ENCODE measurements at places on chromosomes 12 and 14.

- no peak for DNase-seq
Measured at GRCh38 chr12:8913702-8914032, 642 bp upstream of the PHC1 start.

DNA sequence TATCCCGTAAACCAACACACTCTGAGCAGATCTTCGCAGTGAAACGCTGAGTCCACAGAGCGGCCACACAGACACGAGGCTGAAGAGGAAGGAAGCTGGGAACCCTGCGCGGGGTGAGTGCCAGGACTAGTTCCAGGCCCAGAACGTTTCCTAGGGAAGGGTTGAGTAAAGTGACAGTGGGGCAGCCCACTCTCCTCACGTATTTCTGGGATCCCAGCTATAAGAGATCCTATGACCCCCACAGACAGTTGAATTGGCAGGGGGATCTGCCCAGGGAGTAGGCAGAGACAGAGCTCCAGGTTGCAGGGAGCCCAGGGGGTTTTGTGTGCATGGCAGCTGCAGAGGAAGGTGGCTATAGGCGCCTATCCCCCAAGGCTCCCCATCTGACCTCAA lies 51.1 kb downstream of the GTF2A1 start:
- peak; percentile 60 for DNase-seq

- no peak for DNase-seq
Measured at GRCh38 chr12:54286042-54287030, 5.8 kb downstream of the HNRNPA1 start.

GRCh38 chr12:22256041-22256441 lies 78.5 kb downstream of the ST8SIA1 start:
- no peak for DNase-seq

- no peak for DNase-seq
Measured at GRCh38 chr14:74364271-74364880, 16.1 kb downstream of the VRTN start.

DNA sequence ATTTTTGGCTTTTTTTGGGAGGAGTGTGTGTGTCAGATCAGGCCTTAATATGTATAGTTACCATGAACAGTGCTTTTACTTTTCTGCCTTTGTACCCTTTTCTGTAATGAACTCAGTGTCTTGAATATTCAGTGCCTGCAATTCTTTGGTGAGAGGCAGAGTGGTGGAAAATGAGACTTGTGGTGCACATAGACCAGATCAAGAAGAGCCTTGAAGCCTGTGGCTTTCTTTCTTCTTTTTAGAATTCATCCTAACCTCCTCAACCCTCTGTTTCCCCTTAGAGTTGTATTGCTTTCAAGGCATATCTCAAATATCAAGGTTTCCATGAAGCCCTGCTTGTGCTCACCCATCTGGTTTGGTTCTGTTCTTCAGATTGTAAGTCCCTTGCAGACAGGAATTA lies 2.6 kb downstream of the YLPM1 start:
- DNase-seq = no peak

GRCh38 chr12:24979329-24979728 lies 30.4 kb upstream of the BCAT1 start:
- DNase-seq = peak; percentile 81

- DNase-seq = no peak
Measured at GRCh38 chr14:104262515-104263514, 124.4 kb downstream of the KIF26A start.

- DNase-seq = peak; percentile 37
Measured at GRCh38 chr14:23070262-23071129, 13.2 kb upstream of the CDH24 start.

DNA sequence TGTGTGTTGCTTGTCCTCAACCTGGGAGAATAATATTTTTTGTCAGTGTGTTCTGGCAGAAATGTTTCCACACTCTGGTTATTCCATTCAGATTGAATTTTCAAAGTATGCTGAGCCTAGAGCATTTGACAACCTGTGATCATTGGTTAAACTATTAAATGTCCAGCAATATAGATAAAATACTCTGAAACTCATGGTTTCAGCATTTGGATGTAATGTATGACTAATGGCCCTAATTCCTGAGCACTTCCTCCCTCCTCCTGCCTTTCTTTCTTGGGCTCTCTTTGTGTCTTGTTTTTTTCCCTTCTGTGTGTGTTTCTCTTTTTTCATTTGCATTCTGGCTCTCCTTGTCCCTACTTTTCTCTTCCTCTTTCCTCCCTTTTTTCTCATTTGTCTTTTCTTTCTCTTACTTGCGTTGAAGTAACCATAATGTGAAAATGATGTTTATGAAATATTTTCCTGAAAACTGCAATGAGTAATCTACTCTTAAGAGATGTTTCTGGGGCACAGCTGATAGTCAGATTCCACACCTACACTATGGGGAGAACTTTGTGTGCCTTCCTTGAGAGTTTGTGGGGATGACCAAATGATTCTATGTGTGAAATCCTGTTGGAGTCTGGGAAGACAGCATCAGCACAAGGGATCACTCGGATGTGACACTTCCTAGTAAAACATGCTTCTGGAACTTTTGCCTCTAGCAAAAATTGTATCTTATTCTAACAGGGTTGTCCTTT lies 74.6 kb downstream of the FRMD6 start:
- DNase-seq = no peak

DNA sequence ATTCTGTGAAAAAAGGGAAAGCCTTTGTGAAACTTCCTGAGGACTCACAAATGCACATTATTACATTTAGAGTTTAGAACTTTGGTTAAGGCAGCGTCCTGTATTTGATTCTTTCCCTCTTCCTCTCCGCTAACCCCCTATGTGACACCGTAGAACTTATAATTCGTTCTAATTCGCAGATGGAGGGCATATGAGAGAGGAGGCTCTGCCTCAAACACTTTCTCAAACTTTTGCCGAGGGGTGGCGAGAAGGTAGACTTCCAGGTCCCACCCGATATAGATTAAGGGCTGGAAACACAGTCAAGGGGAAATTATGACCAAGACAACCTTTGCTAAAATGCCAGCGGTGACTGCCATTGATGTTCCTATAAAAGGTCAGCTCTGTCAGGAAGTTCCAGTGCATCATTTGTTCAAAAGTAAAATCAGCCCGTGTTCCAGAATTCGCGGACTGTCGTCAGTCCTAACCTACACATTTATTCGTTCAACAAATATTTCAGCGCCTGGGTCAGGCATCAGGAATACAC lies 904 bp upstream of the PAPOLA start:
- DNase-seq = no peak

GRCh38 chr14:102760496-102761193 lies 16.6 kb upstream of the TRAF3 start:
- DNase-seq = peak; percentile 22

DNA sequence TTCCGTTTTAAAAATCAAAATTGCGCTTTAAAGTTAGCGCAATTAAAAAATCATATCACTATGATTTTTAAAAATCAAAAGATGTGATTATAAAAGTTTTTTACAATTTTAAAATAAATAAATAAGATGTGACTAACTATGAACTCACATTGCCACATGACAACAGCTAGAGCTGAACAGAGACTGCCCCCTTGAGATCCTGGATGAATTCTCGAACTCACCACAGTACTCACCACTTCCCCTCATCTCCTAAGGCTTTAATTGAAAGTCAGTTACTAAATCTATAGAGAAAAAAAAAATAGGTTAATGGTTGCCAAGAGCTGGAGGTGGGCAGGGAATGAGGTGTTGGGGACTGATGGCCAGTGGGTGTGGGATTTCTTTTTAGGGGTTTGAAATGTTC lies 384.2 kb downstream of the ZFP36L1 start:
- DNase-seq = peak; percentile 58

DNA sequence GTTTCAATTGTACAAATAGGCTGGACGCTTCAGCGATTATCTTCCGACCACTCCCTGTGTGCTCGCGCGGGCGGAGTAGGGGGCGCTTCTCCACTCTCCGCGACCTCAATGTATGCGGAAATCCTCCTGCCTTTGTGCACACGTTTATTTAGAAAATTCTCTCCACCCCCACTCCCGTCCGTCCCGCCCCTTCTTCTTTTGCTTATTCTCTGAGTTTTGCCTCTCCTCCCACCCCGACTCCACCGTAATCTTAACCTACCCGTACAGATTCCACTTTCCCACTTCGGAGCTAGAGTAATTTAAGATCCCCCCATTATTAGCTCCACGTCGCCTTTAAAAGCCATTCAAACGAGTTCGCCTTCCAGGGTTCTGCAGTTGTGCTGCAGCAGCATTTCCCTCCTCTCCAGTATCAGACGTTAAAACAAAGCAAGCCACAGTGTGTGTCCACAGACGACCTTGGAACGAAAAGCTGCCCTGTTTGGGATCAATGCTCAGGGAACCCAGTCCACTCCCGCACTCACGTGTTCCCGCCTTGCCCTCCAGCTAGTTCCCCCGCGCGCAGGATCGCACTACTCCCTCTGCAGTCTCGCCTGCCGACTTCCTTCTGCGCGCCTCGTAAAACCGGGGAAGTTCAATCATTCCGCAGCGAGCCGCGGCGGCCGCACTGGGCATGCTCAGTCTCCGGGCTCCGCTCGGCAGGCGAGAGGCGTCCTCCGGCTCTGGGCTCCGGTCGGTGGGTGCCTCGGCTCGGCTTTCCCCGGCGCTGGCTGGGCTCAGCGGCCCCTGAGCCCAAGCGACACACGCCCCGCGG lies at the start of gene ANO6:
Gene ANO6, plus strand, starts transcription at position 677 of the 811 bp plus-strand sequence. CDS start 227 bp downstream, outside the sequence.
- DNase-seq = peak; percentile 91

- no peak for DNase-seq
Measured at GRCh38 chr14:104536942-104537612, 42.5 kb upstream of the C14orf180 start.

DNA sequence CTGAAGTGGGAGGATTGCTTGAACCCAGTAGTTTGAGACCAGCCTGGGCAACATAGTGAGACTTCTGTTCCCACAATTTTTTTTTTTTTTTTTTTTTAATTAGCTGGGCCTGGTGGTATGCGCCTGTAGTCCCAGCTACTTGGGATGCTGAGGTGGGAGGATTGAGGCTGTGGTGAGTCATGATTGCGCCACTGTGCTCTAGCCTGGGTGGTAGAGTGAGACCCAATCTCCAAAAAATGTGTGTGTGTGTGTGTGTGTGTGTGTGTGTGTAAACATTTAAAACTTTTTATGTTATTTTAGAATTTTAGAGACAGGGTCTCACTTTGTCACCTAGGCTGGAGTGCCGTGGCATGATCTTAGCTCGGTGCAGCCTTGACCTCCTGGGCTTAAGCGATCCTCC lies 6.8 kb downstream of the PPP1R36 start:
- peak; percentile 6 for DNase-seq

DNA sequence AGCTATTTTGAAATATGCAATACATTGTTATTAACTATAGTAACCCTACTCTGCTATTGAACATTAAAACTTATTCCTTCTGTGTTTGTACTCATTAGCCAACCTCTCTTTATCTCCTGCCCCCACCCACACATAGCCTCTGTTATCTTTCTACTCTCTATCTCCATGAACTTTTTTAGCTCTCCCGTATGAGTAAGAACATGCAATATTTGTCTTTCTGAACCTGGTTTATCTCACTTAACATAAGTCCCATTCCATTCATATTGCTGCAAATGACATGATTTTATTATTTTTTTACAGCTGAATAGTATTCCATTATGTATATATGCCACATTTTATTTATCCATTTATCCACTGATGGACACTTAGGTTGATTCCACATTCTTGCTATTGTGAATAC lies 79.0 kb upstream of the AMIGO2 start:
- no peak for DNase-seq

DNA sequence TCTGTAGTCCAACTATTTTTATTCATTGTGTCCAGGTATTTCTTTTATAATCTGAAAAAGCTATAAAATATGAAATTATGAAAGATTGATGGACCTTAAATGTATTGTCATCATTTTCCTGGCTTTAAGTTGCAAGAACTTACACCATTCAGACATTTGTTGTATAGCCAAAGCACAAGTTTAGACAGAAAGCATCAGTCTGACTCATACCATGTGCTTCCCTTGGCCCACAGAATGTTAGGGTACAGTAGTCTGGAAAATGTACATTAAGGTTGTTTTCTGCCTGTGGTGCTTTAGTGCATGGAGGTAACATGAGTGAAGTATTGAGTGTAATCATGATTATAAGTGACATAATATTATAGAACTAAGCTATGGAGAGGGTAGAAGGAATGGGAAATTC lies 1002.5 kb downstream of the BCL11B start:
- no peak for DNase-seq

DNA sequence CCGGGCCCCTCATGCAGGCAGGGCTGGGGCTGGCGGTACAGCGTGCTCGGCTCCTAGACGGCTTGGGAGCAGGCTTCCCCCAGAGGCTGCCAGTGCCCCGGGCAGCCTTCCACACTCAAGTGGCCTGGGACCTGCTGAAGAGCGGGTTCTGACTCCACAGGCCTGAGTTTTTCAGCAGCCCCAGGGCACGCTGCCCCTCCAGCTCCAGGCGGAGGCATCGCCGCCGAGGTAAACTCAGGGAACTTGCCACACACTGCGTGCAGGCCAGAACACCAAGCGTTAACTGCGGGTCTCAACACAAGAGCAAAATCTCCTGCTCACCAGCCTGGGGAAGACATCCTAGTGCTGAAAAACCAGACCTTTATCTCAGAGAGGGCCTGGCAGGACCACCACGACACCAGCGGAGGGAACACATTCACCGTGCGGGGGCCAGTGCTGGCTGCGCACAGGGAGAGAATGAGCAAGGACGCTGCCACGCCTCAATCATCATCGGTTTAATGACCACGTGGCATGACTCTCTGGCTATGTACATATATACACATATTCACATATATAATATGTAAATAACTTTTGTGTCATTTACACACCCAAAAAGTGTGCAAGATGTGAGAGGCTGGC lies 21.3 kb downstream of the PSMC1 start:
- no peak for DNase-seq

- no peak for DNase-seq
Measured at GRCh38 chr12:321606-322326, 59.1 kb upstream of the SLC6A13 start.

GRCh38 chr12:110670161-110670701 lies 18.7 kb downstream of the HVCN1 start:
- DNase-seq = no peak

- no peak for DNase-seq
Measured at GRCh38 chr12:6608592-6609281, 1.6 kb upstream of the CHD4 start.

- no peak for DNase-seq
Measured at GRCh38 chr14:33647385-33647786, 303.5 kb downstream of the EGLN3 start.

Data from inflammatory macrophage treated with lipopolysaccharide for 4 hours (primary cell).